ENCODE measurements at places on chromosomes 7 and 10.

DNA sequence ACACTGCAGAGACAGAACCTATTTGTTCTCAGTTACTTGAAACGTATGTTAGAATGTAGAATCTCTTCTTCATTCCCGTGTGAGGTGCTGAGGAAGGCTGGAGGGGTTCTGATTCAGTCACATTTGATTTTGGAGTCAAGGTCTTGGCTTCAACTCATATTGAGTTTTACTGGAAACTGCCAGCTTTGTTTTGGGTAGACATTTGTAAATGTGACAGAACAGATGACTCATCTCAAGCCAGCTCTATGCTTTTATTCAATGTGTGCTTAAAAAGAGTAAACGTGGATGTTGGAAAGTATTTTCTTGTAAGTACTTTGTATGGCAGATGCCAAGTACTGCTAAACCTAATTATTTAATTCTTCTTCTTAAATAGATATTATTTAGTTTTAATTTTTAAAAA, 780.8 kb upstream of the C7orf33 start:
- no peaks in the 10 kb centered on the region for H3K4me1 ChIP-seq
- H3K36me3 ChIP-seq, result no peaks in the 10 kb centered on the region
- H3K4me3 ChIP-seq, result no peak overlapping the region
- no peak overlapping the region for H3K27ac ChIP-seq
- no peaks in the 10 kb centered on the region for H3K27me3 ChIP-seq
- no peak for DNase-seq

GRCh38 chr10:77060913-77061312, 576.7 kb downstream of the KCNMA1 start:
- no peak for DNase-seq
- H3K36me3 ChIP-seq, result no peaks in the 10 kb centered on the region
- no peaks in the 10 kb centered on the region for H3K4me1 ChIP-seq
- no peak overlapping the region for H3K4me3 ChIP-seq
- no peaks in the 10 kb centered on the region for H3K27me3 ChIP-seq
- no peak overlapping the region for H3K27ac ChIP-seq

DNA sequence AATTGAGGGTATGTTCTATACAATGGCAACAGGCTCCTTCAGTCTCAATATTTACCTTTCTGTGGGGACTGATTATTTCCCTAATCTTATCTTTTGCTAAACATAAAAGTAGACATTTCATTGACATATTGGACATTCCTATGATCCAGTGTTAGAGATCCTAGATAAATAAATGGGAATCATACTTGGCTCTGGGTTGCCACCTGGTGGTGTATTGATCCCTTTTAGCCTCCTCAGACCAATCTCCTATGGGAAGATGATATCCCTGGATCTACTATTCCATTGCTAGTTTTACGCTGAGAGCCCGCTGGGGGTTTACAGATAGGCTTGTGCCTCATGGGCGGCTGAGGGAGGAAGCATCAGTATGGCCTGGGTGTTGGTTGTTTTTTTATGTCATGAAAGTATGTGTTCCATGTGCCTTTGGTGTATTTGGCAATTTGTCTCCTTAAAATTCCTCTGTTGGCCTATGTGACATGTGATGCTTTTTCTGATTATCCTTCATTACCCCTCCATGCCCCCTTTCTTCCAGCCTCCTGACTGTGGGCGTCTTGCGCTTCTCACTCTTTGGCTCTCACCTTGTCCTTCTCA, 18.8 kb downstream of the CELF2 start:
- no peaks in the 10 kb centered on the region for H3K27me3 ChIP-seq
- H3K4me1 ChIP-seq, result no peaks in the 10 kb centered on the region
- H3K27ac ChIP-seq, result no peak overlapping the region
- H3K36me3 ChIP-seq, result no peaks in the 10 kb centered on the region
- H3K4me3 ChIP-seq, result no peak overlapping the region

DNA sequence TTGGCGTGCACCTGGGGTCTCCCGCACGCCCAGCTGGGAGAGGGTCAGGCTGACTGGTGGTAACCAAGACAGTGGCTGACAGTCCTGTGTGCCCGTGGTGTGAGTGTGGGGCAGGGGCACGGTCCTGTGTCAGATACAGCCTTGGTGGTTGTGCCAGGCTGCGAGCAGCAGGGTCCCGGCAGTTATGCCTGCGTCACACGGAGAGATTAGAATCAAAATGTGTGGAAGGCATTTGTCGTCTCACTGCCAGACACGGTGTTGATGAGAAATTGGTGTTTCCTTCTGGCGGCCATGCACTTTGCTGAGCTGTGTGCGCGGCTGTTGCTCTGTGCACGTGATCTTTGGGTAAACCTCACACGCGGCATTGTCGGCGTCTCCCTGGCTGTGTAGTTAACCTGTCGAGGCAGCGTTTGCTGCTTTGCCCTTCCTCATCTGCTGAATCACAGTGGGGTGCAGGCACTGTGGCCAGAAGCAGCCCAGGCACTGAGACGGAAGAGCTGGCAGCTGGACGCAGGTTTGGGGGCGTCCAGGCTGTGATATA, 87.7 kb downstream of the NKX6-2 start:
- no peaks in the 10 kb centered on the region for H3K27me3 ChIP-seq
- H3K36me3 ChIP-seq, result no peaks in the 10 kb centered on the region
- peaks cover 11% of the 10 kb centered on the region for H3K4me1 ChIP-seq
- no peak for DNase-seq

DNA sequence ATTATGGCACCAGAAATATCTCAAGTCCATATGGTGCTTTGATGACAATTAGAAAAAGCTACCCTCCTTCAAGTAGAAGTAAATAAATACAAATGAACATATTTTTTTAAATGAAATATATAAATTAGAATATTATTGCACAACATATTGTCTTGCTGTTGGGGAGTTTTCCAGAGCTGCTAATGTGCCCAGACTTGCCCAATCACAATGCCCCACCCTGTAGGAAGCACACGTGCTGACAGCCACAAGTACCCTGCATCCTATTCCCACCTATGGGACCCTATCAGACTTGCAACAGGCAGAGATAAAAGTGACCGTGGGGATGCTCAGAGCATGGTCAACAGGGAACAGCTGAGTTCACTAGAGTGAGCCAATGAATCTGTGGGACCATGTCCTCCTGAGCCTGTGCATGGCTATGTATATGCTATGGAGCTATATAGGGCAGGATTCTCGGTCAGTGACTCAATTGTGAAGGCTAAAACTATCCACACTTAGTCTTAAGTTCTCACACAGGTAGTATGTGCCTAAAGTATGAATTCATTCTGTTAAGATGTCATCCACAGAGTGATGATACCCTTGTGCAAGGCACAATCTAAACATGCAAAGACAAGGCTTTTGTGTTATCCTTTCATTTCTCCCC, 336.0 kb downstream of the HGF start:
- H3K4me1 ChIP-seq, result peaks cover 3% of the 10 kb centered on the region
- no peak overlapping the region for H3K27ac ChIP-seq
- H3K4me3 ChIP-seq, result no peak overlapping the region
- DNase-seq, result no peak

DNA sequence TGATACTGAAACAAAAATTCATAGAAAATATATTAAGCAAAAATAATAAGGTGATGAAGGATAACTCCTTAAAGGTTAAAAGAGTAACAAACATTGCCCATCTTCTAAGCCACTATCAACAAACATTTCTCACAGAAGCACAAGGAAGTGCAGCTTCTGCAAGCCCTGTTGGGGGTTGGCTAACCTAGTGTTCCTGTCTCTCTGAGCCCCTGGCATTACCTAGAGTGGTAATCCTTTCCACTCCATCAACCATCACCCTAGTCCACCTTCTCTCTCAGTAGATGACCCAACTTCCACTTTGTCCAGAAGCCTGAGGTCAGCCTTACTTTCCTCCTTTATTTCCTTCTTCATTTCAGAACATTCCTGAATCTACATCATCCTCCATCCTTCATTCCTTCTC, 59.7 kb downstream of the HIPK2 start:
- peaks cover 42% of the 10 kb centered on the region for H3K36me3 ChIP-seq
- peaks cover 18% of the 10 kb centered on the region for H3K4me1 ChIP-seq
- H3K27me3 ChIP-seq, result no peaks in the 10 kb centered on the region
- no peak overlapping the region for H3K4me3 ChIP-seq
- no peak for DNase-seq
- no peak overlapping the region for H3K27ac ChIP-seq

GRCh38 chr10:17232276-17232960, 4.4 kb downstream of the VIM start:
- H3K27ac ChIP-seq, result no peak overlapping the region
- H3K36me3 ChIP-seq, result peaks cover 80% of the 10 kb centered on the region
- H3K27me3 ChIP-seq, result no peaks in the 10 kb centered on the region

GRCh38 chr7:24026351-24026750, 257.6 kb upstream of the NPY start:
- H3K27ac ChIP-seq, result no peak overlapping the region
- H3K4me1 ChIP-seq, result peaks cover 7% of the 10 kb centered on the region
- H3K27me3 ChIP-seq, result no peaks in the 10 kb centered on the region
- DNase-seq, result no peak
- no peak overlapping the region for H3K4me3 ChIP-seq

DNA sequence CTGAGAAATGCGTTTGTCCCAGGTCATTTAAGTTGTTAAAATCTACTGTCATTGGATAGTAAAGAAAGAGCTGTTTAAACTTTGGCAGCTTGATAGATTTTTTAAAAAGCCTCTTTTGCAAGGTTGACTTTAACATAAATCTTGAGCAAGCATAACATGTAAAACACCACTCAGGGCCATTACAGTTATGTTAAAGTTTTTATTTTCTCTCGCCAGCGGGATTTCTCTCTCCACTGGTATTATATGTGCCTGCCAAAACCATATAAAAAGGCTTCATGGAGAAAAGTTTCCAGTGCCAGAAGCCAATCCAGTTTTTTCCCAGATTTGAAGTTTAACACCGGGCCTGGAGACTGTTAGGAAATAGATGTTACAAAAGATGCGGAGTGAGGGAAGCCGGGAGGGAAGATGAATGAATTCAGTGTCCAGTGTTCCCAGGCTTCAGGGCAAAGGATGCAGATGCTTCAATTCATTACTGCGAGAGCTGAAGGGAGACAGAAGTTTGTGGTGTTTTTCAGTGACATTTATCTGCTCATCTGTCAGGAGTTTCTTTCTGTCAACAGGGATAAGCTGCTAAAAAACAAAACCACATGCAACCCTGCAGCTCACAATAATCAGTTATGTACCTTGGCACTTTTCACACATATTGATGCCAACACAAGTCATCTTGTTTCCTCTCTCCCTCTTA, 155.5 kb downstream of the SPAG6 start:
- no peak overlapping the region for H3K27ac ChIP-seq
- H3K27me3 ChIP-seq, result no peaks in the 10 kb centered on the region
- H3K36me3 ChIP-seq, result no peaks in the 10 kb centered on the region
- H3K4me1 ChIP-seq, result peaks cover 2% of the 10 kb centered on the region
- no peak overlapping the region for H3K4me3 ChIP-seq

- no peak overlapping the region for H3K4me3 ChIP-seq
- H3K27me3 ChIP-seq, result no peaks in the 10 kb centered on the region
- DNase-seq, result no peak
- no peak overlapping the region for H3K27ac ChIP-seq
- H3K4me1 ChIP-seq, result no peaks in the 10 kb centered on the region
- no peaks in the 10 kb centered on the region for H3K36me3 ChIP-seq
These were observed 298.7 kb downstream of the THSD7A start for GRCh38 chr7:11533229-11533820.

DNA sequence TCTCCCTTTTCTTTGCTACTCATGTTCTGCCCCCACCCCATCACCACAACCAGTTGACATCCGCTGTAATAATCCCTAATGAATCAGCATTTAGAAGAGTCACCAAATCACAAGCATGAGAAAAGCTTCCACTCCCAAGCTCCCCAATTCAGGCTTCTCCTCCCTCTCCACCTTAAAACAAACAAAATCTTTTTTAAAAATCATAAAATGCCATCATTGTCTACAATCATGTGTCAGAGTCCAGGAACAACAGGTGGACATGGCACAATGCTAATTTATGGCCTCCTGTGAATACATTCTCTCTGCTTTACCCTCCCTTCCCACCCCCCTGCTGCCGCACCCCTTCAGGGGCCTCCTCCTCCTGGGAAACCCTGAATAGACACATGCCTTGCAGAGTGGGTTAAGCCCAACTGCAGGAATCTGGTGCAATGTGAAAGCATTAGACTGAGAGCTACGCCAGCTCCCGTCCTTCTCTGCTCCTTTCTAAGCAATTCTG, 3.7 kb downstream of the LRRC4 start:
- no peaks in the 10 kb centered on the region for H3K27me3 ChIP-seq
- H3K27ac ChIP-seq, result peak overlapping the region; percentile 50
- no peak for DNase-seq

DNA sequence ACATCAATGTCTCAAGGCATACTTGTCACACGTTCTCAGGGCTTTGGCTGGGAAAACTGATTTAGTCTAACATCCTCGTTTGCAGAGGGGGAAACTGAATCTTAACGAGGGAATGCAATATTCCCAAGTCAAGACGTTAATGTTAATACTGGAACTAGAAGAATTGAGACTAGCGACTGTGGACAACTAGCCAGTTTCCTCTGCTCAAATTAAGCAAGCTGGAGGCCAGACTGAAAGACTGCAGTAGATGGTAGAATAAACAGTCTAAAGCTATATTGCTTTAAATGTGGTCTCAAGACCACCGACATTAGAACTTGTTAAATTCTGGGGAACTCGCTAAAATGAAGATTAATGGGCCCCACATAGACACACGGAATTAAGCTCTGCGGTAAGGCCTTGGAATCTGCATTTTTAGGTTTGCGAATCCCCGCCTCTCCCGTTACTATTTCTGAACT, 639 bp upstream of the TFAM start:
- H3K4me3 ChIP-seq, result peak overlapping the region; percentile 90
- no peaks in the 10 kb centered on the region for H3K27me3 ChIP-seq
- H3K36me3 ChIP-seq, result peaks cover 4% of the 10 kb centered on the region
- peak overlapping the region; percentile 94 for H3K27ac ChIP-seq
- H3K4me1 ChIP-seq, result peaks cover 4% of the 10 kb centered on the region

DNA sequence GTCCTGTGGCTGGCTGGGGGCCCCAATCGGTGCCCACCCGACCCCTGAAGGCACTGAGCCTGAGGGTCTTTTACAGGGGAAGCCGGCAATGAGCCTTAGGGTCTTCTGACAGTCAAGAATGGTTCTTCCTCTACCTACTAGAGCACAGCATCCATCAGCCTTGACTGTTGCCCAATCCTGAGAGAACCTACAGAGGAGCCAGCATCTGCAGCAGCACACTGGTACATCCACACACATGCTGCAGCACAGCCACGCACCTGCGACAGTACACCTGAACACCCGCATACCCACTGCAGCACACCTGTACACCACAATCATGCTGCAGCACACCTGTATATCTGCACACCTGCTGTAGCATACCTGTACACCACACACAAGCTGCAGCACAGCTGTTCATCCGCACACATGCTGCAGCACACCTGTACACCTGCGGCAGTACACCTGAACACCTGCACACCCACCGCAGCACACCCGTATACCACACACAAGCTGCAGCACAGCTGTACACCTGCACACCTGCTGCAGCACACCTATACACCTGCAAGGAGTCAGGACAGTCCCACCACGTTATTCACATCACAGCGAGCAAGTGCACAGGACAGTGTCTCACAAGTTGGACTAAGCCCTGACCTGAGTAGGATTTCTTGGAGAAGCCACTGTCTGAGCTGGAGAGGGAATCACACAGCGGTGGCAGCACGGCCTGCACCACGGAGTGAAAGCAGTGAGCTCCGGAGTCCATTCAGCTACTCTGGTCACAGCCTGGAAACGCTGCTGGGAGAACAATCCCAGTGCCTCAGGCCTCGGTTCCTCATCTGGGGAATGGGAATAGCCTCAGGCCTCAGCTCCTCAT, 56.4 kb downstream of the VIPR2 start:
- no peaks in the 10 kb centered on the region for H3K36me3 ChIP-seq
- peaks cover 5% of the 10 kb centered on the region for H3K27me3 ChIP-seq
- H3K4me1 ChIP-seq, result no peaks in the 10 kb centered on the region
- no peak for DNase-seq
- H3K4me3 ChIP-seq, result no peak overlapping the region
- no peak overlapping the region for H3K27ac ChIP-seq

- no peaks in the 10 kb centered on the region for H3K27me3 ChIP-seq
- DNase-seq, result no peak
- H3K4me1 ChIP-seq, result no peaks in the 10 kb centered on the region
- H3K36me3 ChIP-seq, result no peaks in the 10 kb centered on the region
These were observed 156.4 kb upstream of the MDFIC start for GRCh38 chr7:114765331-114766040.
